ENCODE measurements at places on chromosomes 16 and 17. TPM values are rescaled to one million over a fixed set of nuclear protein-coding genes. Genes with fewer than 3 reads are reported as not detected.

GRCh38 chr16:17457997-17458396 lies 12.8 kb downstream of the XYLT1 start:
- H3K4me3 ChIP-seq = no peak overlapping the region
- H3K27me3 ChIP-seq = no peaks in the 10 kb centered on the region
- H3K4me1 ChIP-seq = peaks cover 17% of the 10 kb centered on the region
- H3K27ac ChIP-seq = no peak overlapping the region

- no peaks in the 10 kb centered on the region for H3K27me3 ChIP-seq
- peak within 1 kb of the TSS; percentile 87 for H3K27ac ChIP-seq
- H3K4me3 ChIP-seq = peak within 1 kb of the TSS; percentile 48
- peaks cover 7% of the 10 kb centered on the region for H3K4me1 ChIP-seq
Observed at GRCh38 chr17:81834831-81835267, at the start of gene PPP1R27. Gene PPP1R27 (minus strand): TSS chr17:81835050. CDS start chr17:81834953, 97 bp downstream.

DNA sequence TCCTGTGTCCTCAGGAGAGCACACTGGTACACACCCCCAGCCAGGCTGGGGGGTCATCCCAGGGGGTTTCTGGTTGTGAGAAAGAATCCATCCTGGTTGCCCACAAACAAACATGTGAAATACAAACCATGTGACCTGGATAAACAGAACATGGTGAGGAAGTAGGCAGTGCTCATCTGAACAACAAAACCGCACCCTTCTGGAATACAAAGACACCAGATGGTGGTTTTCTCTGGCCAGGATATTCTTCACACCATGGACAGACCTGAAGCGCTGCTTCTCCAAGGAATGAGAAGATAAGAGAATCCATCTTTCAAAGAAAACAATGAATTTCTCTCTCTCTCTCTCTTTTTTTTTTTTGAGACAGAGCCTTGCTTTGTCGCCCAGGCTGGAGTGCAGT lies 302.3 kb downstream of the SLC39A11 start:
- no peaks in the 10 kb centered on the region for H3K27me3 ChIP-seq
- no peaks in the 10 kb centered on the region for H3K36me3 ChIP-seq
- no peak for DNase-seq
- H3K4me3 ChIP-seq = no peak overlapping the region
- H3K4me1 ChIP-seq = no peaks in the 10 kb centered on the region
- no peak overlapping the region for H3K27ac ChIP-seq

DNA sequence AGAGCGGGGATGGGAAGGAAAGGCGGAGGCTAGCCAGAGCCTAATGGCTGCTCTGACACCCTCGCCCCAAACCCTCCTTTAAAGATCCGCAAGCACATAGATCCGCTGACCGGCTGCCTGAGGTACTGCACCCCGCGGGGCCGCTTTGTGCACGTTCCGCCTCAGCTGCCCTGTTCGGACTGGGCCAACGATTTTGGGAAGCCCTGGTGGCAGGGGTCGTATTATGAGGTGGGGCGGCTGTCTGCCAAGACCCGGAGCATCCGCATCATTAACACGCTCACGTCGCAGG lies 663 bp downstream of the CYB5D1 start:
- peaks cover 12% of the 10 kb centered on the region for H3K36me3 ChIP-seq
- DNase-seq = no peak
- H3K4me1 ChIP-seq = peaks cover 36% of the 10 kb centered on the region
- H3K27me3 ChIP-seq = no peaks in the 10 kb centered on the region
- peak overlapping the region; percentile 72 for H3K4me3 ChIP-seq
- H3K27ac ChIP-seq = peak overlapping the region; percentile 89

- peak overlapping the region; percentile 71 for H3K4me3 ChIP-seq
- peak overlapping the region; percentile 83 for H3K27ac ChIP-seq
- peaks cover 17% of the 10 kb centered on the region for H3K4me1 ChIP-seq
- H3K27me3 ChIP-seq = no peaks in the 10 kb centered on the region
Observed at GRCh38 chr17:68102318-68102758, 66.8 kb downstream of the KPNA2 start.

The OR1F1 gene
- total RNA-seq = not detected

The ABCA5 gene
- 43.9 TPM for total RNA-seq

- no peak overlapping the region for H3K4me3 ChIP-seq
- no peaks in the 10 kb centered on the region for H3K4me1 ChIP-seq
- no peak for DNase-seq
- no peak overlapping the region for H3K27ac ChIP-seq
- peaks cover 13% of the 10 kb centered on the region for H3K27me3 ChIP-seq
- H3K36me3 ChIP-seq = no peaks in the 10 kb centered on the region
Observed at GRCh38 chr17:38464723-38465390, 36.6 kb downstream of the ARHGAP23 start.

DNA sequence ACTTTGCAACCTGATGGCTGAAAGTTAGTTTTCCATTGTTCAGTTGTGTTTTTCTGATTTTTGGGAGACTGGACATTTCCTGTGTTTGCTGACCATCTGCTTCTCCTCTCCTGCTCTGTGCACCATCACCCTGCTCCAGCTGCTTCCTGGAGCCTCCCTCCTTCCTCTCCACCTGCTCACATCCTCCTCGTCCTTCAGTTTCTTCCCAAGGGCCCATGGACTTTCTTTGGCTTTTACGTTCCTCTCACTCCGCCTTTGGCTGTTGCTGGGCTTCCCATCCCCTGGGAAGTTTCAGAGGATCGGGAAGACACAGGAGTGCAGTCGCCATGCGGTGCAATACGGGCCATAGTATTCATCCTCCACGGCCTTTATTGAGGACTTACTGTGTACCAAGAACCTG lies 61.6 kb downstream of the TNFRSF13B start:
- H3K27ac ChIP-seq = no peak overlapping the region
- no peak overlapping the region for H3K4me3 ChIP-seq
- DNase-seq = no peak
- H3K4me1 ChIP-seq = peaks cover 35% of the 10 kb centered on the region
- no peaks in the 10 kb centered on the region for H3K36me3 ChIP-seq

The GPR179 gene
- 0.10 TPM for total RNA-seq

The TNS4 gene
- total RNA-seq = 0.66 TPM

The BOLA2B gene
- 108 TPM for total RNA-seq

The KRT14 gene
- not detected for total RNA-seq

DNA sequence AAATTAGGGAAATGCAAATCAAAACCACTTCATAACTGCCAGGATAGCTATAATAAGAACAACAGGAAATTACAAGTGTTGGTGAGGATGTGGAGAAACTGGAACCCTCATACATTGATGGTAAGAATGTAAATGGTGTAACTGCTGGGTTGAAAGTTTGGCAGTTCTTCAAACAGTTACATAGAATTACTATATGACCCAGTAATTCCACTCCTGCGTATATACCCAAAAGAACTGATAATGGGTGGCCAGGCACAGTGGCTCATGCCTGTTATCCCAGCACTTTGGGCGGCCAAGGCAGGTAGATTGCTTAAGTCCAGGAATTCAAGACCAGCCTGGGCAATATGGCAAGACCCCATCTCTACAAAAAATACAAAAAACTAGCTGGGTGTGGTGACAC lies 4.5 kb upstream of the CMTM4 start:
- no peak overlapping the region for H3K27ac ChIP-seq
- peaks cover 3% of the 10 kb centered on the region for H3K27me3 ChIP-seq
- DNase-seq = no peak
- no peak overlapping the region for H3K4me3 ChIP-seq
- H3K4me1 ChIP-seq = peaks cover 8% of the 10 kb centered on the region

GRCh38 chr17:26731005-26731921 lies 562.7 kb upstream of the WSB1 start:
- no peaks in the 10 kb centered on the region for H3K36me3 ChIP-seq
- no peaks in the 10 kb centered on the region for H3K4me1 ChIP-seq
- peaks cover 12% of the 10 kb centered on the region for H3K27me3 ChIP-seq
- no peak for DNase-seq

Measured in T-cell (primary cell).